Non-pigmented ciliary epithelial cell (primary cell): ENCODE measurements at places on chromosomes 4 and X.

GRCh38 chrX:118961866-118962560, 12.4 kb upstream of the LONRF3 start:
- DNase-seq, result no peak

- no peak for DNase-seq
These were observed 417.2 kb downstream of the TRAM1L1 start for GRCh38 chr4:116668190-116668589.

DNA sequence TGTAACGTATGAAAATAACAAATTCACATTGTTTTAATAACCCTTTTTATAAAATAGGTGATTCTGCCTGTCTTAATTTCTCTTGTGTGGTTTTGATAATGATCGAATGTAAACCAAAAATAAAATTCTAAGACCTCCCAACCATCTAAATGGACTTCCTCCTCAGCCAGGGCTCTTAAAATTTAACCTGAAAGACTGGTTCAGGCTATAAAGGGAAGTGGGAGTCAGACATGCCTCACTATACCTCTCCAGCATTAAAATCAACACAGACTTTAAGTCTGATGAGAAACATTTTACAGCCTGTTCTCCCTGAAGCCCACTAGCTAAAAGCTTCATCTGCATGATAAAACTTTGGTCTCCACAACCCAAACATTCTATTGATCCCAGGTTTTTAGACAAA, 97.6 kb upstream of the STIM2 start:
- no peak for DNase-seq

GRCh38 chr4:13484749-13485221, 645 bp upstream of the RAB28 start:
- DNase-seq, result no peak

GRCh38 chrX:107454302-107454701, 4.8 kb downstream of the FRMPD3 start:
- DNase-seq, result no peak

DNA sequence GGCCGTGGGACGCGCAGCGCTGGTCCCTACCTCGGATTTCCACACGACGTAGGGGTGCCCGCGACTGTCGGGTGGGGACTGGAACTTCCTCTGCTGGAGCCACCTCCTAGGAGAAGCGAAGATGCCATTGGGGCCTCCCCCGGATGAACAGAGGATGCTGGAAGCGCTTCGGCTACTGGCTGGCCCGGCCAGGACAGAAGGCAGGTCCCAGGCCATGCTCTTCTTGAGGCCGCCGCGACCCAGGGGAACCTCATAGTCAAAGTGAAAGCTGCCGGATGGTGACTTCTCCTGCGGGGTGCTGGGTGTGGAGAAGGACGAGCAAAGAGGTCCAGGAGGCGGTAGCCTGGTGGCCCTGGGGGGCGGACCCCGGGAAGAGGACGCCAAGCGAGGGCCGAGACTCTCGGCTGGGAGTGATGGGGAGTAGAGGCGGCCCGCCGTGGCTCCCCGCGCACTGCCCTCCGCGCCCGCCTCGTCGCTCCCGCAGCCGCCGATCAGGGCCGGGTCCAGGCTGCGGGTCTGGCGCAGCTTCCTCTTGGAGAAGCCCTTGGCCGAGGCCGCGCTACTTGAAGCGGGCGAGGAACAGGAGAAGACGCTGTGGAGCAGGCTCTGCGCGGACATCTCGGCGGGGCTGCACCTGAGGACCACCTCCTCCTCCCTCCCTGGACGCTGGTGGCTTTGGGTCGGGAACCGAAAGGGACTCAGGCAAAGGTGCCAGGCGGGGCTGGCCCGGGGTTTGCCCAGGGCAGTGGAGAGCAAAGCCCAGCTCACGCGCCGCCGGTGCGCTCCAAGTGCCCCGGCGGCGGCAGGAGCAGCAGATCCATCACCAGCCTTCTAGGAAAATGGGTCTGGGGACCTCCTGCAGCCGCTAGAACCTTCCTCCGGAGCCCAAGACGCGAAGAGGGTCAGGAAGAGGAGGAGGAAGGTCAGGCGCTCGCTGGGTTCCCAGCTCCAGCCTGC, 1.2 kb downstream of the ARHGAP6 start:
- no peak for DNase-seq

- DNase-seq, result no peak
These were observed 1.2 kb downstream of the CXCL3 start for GRCh38 chr4:74037076-74037955.

DNA sequence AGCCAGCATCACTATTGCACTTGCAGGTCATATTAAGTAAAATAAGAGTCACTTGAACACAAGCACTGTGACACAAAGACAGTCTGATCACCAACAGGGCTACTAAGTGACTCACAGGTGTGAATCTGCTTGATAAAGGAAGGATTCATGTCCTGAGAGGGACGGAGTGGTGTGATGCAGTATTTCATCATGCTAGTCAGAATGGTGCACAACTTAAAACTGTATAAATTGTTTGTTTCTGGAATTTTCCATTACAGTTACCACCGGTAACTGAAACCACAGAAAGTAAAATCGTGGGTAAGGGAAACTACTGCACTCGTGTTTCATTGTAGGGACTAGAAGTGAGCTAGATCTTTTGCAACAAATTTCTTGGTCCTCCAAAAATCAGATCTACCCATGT, 109.7 kb downstream of the ELOVL6 start:
- peak; percentile 41 for DNase-seq

DNA sequence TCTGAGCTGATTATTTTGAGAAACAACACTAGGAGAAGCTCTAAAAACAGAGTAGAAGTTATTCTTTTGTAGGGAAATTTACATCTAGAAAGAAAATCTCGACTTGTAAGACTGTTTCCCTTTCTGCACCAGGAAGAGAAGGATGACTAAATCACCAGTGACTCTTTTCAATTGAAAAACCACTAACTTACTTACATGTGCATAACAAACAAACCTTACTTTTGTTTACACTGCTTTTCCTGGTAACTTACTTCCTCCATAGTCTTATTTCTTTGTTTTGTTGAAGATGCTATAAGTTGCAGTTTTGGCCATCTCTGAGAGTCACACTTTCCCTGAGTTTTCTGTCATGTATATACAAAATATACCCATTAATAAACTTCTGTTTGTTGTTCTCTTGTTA, 293.6 kb upstream of the FAT4 start:
- DNase-seq, result no peak

GRCh38 chr4:98614662-98615061, 43.7 kb downstream of the TSPAN5 start:
- DNase-seq, result no peak

DNA sequence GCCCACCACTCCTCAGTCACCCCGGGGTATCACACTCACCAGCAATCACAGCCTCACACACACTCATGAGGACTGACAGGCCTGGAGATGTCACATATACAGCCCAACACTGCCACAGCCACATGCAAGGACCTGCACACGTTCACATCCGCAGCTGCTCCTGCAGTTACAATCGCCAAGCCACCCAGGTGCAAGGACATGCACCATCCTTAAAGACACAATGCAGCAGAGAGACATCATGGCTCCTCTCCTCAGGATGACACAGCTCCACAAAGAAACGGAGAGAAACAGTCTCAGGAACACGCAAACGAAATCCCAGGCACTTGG, 1.1 kb downstream of the PCSK1N start:
- DNase-seq, result no peak

- no peak for DNase-seq
These were observed 214.8 kb downstream of the DHX15 start for GRCh38 chr4:24369507-24370029.

DNA sequence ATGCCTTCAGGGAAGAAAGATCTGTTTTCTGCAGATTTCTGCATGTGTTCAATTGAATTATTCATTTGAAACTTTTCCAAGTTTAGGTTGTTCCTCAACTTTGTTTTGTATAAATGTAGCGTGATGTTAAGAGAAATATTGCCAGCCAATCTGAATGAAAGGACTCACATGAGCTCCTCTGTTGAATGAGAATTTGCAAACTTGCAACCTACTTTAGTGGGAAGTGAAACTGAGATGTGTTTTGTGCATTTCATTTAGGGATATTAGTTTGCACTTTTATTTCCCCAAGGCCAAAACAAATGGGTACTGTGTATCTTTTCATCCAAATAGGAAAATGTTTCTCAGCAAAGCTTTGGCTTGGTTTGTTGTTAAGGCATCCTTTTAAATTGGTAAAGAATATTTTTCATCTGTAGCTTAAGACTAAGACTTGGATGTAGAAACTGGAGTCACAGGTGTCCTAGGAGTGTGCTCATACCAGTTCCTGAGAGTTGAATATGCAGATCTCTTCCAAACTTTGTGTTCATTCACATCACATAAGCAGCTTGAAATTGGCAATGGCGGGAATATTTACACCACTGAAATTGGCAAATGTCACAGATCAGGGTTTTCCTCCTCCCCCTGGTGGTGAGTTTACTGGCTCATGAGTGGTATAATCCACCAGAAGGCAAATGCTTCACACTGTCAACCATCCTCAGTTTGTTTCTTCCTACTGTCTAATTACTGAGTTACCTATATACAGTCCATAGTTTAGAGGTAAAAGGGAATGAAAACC, 193.6 kb upstream of the BANK1 start:
- no peak for DNase-seq

GRCh38 chr4:4729206-4729605, 130.3 kb upstream of the MSX1 start:
- no peak for DNase-seq

GRCh38 chr4:7612311-7612897, 177.7 kb upstream of the PSAPL1 start:
- DNase-seq, result no peak

GRCh38 chrX:69948276-69948797, 101.4 kb downstream of the AWAT2 start:
- no peak for DNase-seq

DNA sequence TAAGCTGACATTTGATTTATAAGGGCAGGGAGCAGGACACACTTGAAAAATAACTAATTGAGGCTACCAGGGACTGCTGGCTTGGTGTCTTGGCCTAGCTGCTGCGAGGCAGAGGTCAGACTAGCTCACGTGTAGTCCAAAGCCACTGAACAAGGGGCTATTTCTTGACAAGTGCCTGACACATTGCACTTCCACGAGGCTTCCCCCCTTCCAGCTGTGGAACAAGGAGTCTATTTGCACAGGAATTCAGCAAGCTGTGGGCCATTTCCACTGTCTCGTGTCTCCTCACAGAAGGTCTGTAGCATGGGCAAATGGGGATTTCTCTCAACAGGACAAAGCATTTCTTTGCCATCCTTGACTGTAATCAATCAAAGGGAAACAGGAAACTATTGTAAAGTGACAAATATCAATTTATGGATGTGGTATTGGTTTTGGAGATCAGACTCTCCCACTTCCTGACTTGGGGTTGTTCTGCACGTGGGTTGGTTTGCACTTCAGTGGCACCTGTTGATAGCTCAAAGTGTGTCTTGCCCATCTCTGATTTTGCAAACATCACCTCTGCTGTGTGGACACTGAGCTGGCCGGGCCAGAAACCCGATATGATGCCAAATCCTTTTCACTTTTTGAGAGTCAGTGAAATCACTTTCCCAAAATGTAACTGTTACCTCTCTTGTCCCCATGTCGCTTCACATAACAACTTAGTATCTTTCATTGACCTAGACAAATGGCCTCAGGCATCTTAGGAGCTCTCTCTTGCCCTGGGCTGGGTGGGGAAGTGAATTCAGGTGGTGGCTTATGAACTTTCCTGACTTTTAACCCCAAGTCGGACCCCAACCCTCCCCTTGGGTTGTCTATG, 107.4 kb upstream of the MAMLD1 start:
- no peak for DNase-seq

- no peak for DNase-seq
These were observed 50.9 kb downstream of the IDS start for GRCh38 chrX:149453906-149454822.

GRCh38 chrX:132482632-132483031, 6.2 kb downstream of the MBNL3 start:
- no peak for DNase-seq

DNA sequence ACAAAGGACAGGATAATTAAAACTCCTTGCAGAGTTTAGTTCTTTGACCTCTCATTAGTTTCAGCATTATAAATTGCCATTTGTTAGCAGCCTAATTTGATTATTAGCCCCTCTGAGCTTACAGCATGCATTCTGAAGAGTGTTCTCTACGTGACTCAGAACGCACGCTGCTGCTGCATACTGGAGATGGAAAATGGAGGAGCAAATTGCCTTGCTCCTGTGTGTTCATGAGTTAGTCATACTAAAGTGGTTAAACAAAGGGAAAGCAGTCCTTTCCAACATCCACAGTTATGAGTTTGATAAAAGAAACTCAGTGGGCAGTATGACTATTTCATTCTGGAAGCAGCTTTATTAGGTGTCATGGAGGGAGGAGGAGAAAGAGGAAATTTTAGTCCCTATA, 922.5 kb downstream of the RPA4 start:
- DNase-seq, result peak; percentile 17
